CD4-positive, alpha-beta T cell treated with Interleukin-15 for 4 hours (primary cell): ENCODE measurements at places on chromosomes 4 and X.

GRCh38 chr4:177489471-177490246 is 47.4 kb upstream of the AGA start:
- no peak for DNase-seq

- DNase-seq: no peak
Observed at GRCh38 chr4:85937507-85937906, 422.3 kb downstream of the MAPK10 start.

DNA sequence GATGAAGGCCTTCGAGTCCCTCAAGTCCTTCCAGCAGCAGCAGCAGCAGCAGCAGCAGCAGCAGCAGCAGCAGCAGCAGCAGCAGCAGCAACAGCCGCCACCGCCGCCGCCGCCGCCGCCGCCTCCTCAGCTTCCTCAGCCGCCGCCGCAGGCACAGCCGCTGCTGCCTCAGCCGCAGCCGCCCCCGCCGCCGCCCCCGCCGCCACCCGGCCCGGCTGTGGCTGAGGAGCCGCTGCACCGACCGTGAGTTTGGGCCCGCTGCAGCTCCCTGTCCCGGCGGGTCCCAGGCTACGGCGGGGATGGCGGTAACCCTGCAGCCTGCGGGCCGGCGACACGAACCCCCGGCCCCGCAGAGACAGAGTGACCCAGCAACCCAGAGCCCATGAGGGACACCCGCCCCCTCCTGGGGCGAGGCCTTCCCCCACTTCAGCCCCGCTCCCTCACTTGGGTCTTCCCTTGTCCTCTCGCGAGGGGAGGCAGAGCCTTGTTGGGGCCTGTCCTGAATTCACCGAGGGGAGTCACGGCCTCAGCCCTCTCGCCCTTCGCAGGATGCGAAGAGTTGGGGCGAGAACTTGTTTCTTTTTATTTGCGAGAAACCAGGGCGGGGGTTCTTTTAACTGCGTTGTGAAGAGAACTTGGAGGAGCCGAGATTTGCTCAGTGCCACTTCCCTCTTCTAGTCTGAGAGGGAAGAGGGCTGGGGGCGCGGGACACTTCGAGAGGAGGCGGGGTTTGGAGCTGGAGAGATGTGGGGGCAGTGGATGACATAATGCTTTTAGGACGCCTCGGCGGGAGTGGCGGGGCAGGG is 568 bp downstream of the HTT start:
- DNase-seq: peak; percentile 19

DNA sequence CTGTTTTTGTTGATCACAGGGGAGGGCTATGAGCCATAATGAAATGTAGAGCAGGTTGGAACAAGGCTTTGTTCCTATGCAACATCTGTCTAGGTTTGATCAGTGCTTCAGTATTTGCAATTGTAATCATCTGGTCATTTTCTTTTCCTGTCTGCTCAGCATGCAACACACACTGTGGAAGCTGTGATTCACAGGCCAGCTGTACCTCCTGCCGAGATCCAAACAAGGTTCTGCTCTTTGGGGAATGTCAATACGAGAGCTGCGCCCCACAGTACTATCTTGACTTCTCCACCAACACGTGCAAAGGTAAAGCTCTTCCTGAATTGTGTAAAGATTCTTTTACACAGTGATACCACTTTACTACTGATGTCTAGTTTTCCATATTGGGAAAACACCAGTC is 181.9 kb upstream of the ANXA3 start:
- DNase-seq: no peak

DNA sequence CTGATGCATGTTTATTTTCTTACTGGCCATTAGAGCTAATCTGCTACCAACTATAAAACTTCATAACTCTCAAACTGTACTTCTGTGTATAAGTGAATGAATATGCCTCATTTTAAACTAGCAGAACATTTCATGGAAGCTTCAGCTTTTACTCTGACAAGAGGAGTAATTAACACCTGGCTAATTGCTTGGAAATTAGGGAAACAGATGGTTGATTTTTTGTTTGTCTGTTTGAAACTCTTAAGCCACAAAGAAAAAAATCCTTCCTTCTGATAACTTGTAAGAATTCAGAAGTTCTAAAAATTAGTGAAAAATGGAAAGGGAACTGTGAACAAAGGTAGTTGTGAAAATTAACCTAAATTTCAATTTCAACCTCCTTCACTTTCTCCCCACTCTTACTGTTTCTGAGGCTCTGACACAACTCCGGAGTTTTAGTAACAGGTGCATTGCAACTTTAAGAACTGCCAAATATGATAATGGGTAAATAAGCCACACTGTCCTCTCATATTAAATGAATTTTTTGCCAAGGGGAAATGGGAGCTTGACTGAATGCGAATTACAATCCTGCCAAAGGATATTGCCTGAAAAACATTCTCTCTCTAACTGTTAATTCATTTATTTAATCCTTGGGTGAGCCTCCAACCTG is 1.0 kb downstream of the EGF start:
- no peak for DNase-seq

DNA sequence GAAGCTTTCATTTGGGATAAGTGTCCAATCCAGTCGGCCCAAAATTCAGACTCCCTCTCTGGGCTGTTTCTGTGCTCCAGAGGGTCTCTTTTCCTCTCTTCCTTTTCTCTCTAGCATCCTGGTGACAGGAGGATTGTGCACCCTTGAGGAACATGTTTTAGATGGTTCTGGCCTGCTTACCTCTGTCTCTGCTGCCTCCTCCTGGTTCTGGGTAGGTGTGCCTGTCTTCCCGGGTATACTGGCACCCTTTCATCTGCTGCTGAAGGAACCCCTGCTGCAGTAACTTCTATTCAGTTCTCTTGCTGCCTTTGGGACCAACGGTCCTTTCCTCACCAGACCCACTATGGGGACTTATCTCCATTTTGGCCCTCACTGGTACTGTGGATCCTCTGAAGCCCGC is 53.2 kb downstream of the HMGB2 start:
- DNase-seq: no peak

GRCh38 chrX:13654116-13654515 is 1.2 kb downstream of the TCEANC start:
- DNase-seq: no peak

- DNase-seq: no peak
Observed at GRCh38 chr4:5292101-5292500, 240.8 kb downstream of the STK32B start.

GRCh38 chrX:102580891-102581290 is 18.4 kb upstream of the ARMCX5 start:
- DNase-seq: no peak

- no peak for DNase-seq
Observed at GRCh38 chr4:173450281-173450680, 51.4 kb upstream of the SCRG1 start.

DNA sequence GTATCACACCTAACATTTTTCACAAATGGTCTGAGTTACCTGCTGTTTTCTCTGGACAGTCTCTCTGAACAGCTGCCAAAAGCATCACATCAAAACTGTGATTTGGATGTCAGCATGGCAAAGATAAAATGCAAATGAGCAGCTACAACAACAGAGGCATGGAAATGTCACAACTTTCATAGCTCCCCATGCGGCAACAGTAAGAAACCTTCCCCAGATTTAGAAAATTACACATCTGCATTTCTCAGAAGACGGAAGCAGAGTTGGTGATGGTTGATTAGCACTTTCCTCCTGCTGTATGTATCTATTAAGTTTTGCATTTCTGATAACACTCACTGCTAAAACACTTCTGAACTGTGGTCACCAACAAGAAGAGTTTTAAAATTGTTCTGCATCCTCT is 9.7 kb downstream of the PRKG2 start:
- DNase-seq: no peak
